ENCODE measurements at places on chromosomes 2 and 18. TPM values are rescaled to one million over a fixed set of nuclear protein-coding genes. Genes with fewer than 3 reads are reported as not detected.

DNA sequence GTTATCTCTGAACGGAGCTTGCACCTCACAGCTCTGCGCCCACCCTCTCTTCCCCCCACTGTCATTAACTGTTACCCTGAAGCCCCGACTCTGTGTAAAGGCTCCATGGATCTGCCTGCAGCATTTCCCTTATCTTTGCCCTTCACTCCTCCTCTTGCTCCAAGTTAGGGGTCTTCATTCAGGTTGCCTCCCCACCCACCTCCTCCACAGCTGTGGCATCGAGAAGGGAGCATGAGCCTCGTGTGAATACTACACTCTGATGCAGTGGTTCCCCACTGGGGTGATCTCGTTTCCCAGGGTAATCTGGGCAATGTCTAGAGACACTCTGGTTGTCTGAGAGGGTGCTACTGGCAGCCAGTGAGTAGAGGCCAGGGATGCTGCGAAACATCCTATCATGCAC is 51.4 kb downstream of the REEP1 start:
- no peaks in the 10 kb centered on the region for H3K4me1 ChIP-seq
- no peak overlapping the region for H3K4me3 ChIP-seq
- DNase-seq, result no peak

- no peaks in the 10 kb centered on the region for H3K36me3 ChIP-seq
- no peak for DNase-seq
- H3K27me3 ChIP-seq, result no peaks in the 10 kb centered on the region
- H3K27ac ChIP-seq, result no peak overlapping the region
- no peaks in the 10 kb centered on the region for H3K4me1 ChIP-seq
Measured at GRCh38 chr2:195500879-195501278, 156.1 kb upstream of the SLC39A10 start.

DNA sequence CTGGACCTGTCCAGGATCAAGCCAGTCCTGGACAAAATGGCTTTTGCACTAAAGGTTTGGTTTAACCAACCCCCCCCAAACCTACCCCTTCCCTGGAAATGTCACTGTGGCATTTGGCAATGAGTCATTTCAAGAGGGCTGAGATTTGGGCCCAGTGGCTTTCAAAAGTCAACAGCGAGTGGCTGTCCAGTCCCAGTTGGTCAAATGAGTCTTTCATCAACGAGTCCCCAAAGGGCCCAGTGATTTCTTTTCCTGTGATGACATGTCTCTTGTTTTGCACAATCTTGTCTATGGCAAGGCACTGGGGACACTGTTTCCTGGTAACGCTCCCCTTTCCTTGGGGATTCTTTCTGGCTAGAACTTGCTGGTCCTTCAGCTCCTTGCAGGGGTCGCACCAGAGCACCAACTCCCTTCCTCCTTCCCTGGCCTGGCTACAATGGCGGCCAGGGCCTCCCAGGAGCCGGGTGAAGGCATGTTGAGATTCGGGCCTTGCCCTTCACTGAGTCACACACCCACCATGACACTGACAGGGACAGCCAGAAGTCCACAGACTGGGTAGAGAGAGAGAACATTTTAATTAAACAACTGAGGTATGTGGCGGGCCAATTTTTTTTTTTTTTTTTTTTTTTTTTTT is 87.2 kb downstream of the SMAD7 start:
- H3K4me3 ChIP-seq, result no peak overlapping the region
- H3K36me3 ChIP-seq, result no peaks in the 10 kb centered on the region
- H3K4me1 ChIP-seq, result peaks cover under 1% of the 10 kb centered on the region
- no peak for DNase-seq
- H3K27me3 ChIP-seq, result no peaks in the 10 kb centered on the region

- no peak overlapping the region for H3K27ac ChIP-seq
- H3K36me3 ChIP-seq, result no peaks in the 10 kb centered on the region
- H3K27me3 ChIP-seq, result no peaks in the 10 kb centered on the region
- DNase-seq, result no peak
- no peaks in the 10 kb centered on the region for H3K4me1 ChIP-seq
Measured at GRCh38 chr18:75350512-75350839, 77.0 kb downstream of the SMIM21 start.

GRCh38 chr2:162574615-162575452 is 230.9 kb downstream of the GCA start:
- H3K27me3 ChIP-seq, result no peaks in the 10 kb centered on the region
- no peak for DNase-seq
- H3K36me3 ChIP-seq, result no peaks in the 10 kb centered on the region
- no peak overlapping the region for H3K4me3 ChIP-seq
- no peaks in the 10 kb centered on the region for H3K4me1 ChIP-seq

- H3K27me3 ChIP-seq, result no peaks in the 10 kb centered on the region
- H3K36me3 ChIP-seq, result no peaks in the 10 kb centered on the region
- H3K4me1 ChIP-seq, result peaks cover 36% of the 10 kb centered on the region
Measured at GRCh38 chr2:60552851-60553494, 481 bp downstream of the BCL11A start.

DNA sequence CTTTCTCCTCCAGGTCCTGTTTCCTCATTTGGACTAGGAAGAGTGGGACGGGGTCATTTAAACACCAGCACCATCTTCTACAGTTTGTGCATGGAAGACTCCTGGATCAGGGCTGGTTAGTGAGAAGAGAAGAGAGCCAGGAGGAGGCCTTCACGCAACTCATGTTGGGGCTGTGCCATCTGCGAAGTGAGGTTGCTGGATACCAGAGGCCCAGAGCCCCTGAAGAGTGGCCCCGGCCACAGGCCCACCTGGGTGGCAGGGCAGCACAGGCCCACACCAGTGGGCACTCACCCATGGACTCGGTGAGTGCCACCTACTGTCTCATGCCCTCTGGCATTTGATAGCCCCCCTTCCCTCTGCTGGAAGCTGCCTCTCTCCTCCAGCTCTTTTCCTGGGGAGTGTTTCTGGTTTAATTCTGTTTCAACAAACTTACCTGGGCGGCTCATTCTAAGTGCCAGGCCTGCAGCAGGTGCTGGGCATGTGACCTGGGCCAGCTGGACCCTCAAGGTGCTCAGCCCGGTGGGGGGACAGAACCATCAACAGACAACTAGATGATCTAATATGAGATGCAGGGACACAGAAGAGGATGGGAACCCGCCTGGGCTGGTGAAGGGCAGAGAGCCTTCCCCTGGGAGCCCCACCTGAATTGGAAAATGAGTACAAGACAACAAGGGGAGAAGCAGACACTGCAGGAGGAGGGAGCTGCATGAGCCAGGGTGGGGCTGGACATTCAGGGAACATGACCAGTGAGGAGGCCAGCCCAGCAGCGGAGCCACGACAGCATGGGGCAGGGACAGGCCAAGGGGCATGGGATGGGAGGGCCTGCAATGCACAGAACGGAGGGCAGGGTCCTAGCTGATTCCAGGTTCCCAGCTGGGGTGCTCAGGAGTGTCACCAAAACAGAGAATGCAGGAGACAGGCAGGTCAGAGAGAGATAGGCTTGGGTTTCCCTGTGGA is 70.6 kb downstream of the MARCO start:
- DNase-seq, result no peak
- H3K27ac ChIP-seq, result no peak overlapping the region
- no peaks in the 10 kb centered on the region for H3K36me3 ChIP-seq
- H3K4me3 ChIP-seq, result no peak overlapping the region

GRCh38 chr2:109659396-109660045 is 45.4 kb downstream of the SOWAHC start:
- H3K27ac ChIP-seq, result no peak overlapping the region
- no peaks in the 10 kb centered on the region for H3K4me1 ChIP-seq
- H3K27me3 ChIP-seq, result peaks cover 5% of the 10 kb centered on the region
- H3K36me3 ChIP-seq, result no peaks in the 10 kb centered on the region
- H3K4me3 ChIP-seq, result no peak overlapping the region

DNA sequence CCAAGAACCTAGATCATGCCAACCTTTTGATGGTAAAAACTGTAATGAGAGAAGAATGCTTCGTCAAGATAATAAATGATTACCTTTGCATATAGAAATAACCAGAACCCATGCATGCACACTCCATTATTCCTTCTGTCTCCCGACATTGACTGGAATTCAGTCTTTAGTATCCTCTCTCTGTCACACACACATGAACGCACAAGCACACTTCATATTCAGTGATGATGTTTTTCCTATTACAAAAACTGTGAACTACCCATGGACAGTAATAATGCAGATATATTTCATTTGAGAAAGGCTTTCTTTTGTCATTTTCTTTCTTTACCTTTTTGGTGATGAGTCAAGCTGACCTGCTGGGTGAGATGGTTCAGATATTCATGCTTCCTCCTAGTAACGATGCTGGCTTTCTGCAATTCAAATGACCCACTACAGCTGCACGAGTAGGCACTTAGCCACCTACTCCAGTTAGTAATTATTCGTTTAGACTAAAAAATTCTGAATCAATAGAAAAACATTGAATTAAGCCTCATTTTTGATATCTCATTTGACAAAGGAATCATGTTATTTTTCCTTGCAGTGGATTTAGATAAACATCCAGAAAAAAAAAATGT is 382.2 kb downstream of the TGIF1 start:
- H3K4me1 ChIP-seq, result no peaks in the 10 kb centered on the region
- no peaks in the 10 kb centered on the region for H3K36me3 ChIP-seq
- no peak overlapping the region for H3K27ac ChIP-seq
- no peak overlapping the region for H3K4me3 ChIP-seq
- H3K27me3 ChIP-seq, result no peaks in the 10 kb centered on the region

DNA sequence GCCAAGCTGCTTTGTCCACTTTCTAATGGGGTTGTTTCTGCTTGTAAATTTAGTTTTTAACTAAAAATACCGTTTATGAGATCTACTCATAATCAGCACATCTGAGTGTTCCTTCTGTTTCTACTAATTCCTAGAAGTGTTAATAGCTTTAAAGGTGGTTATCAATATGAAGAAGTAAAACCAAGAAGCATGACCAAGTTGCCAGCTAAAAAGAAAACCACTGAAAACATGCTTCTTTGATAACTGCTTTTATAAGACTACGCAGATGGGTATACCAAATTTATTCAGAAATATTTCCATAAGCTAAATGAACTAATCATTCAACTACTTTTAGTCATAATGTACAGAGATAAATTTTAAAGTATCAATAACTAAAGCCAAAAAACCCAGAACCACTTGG is 101.8 kb downstream of the C2orf74 start:
- H3K27me3 ChIP-seq, result no peaks in the 10 kb centered on the region
- H3K36me3 ChIP-seq, result peaks cover 55% of the 10 kb centered on the region
- H3K4me1 ChIP-seq, result no peaks in the 10 kb centered on the region
- H3K4me3 ChIP-seq, result no peak overlapping the region

- H3K36me3 ChIP-seq, result no peaks in the 10 kb centered on the region
- no peak for DNase-seq
- no peaks in the 10 kb centered on the region for H3K4me1 ChIP-seq
- H3K4me3 ChIP-seq, result no peak overlapping the region
- H3K27ac ChIP-seq, result no peak overlapping the region
- H3K27me3 ChIP-seq, result no peaks in the 10 kb centered on the region
Measured at GRCh38 chr2:178328037-178328436, 122.9 kb downstream of the PRKRA start.

- H3K4me3 ChIP-seq, result no peak overlapping the region
- no peaks in the 10 kb centered on the region for H3K27me3 ChIP-seq
- H3K36me3 ChIP-seq, result no peaks in the 10 kb centered on the region
- H3K4me1 ChIP-seq, result no peaks in the 10 kb centered on the region
Measured at GRCh38 chr18:79542876-79543750, 136.5 kb upstream of the CTDP1 start.

GRCh38 chr2:133951209-133951608 is 302.7 kb upstream of the MGAT5 start:
- DNase-seq, result no peak
- H3K4me1 ChIP-seq, result no peaks in the 10 kb centered on the region
- no peaks in the 10 kb centered on the region for H3K36me3 ChIP-seq
- no peak overlapping the region for H3K27ac ChIP-seq

DNA sequence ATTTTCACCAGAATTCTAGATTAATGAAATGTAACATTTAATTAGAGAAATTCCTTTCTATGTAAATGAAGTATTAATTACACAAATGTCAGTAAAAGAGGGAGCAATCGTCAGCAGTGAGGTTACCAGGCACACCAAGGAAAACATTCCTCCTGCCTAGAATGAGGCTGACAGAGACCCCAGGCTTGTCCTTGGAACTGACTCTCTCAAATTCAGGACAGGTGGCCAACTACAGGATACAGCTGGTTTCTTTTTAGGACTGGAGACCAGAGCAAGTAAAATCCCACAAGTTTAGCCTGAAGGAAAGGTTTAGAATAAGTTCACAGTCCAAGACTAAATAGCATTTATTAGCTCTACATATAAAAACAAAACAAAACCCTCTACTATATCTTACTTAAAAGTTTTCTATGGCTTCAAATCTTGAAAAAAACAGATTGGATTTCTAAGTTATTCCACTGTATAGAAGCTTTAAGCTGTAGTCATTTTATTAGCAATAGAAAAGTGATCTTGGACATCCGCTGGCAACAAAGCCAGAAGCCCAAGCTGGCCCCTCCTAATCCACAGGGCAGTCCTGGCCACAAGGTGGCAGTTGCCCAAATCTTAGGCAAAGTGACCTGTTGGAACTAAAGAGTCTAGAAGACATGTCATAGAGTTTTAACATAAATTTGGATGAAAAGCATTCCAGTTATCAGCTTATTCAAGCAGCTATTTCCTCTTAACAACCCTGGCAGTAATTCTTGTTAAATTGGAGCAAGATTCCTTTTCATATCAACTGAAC is 81.0 kb downstream of the SP3 start:
- H3K27ac ChIP-seq, result no peak overlapping the region
- no peaks in the 10 kb centered on the region for H3K27me3 ChIP-seq
- no peak overlapping the region for H3K4me3 ChIP-seq
- DNase-seq, result peak; percentile 48

DNA sequence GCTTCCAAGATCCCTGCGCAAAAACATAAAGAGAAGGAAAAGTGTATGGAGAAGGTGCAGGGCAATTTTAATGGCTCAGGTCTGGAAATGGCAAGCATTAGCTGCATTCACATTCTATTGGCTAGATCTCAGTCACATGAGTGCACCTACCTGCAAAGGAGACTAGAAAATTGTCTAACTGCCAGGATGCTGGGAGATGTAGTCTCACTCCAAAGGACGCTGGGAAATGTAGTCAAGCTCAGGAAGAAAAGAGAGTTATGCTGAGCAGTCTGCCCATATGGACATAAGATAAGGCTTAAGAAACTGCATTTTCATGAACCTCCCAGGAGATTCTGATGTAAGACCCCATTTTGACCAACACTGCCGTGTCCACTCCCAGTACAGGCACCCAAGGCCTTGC is 9.5 kb upstream of the KLHL29 start:
- H3K4me1 ChIP-seq, result peaks cover 2% of the 10 kb centered on the region
- H3K27ac ChIP-seq, result no peak overlapping the region
- H3K27me3 ChIP-seq, result peaks cover 2% of the 10 kb centered on the region
- H3K36me3 ChIP-seq, result no peaks in the 10 kb centered on the region
- no peak overlapping the region for H3K4me3 ChIP-seq

DNA sequence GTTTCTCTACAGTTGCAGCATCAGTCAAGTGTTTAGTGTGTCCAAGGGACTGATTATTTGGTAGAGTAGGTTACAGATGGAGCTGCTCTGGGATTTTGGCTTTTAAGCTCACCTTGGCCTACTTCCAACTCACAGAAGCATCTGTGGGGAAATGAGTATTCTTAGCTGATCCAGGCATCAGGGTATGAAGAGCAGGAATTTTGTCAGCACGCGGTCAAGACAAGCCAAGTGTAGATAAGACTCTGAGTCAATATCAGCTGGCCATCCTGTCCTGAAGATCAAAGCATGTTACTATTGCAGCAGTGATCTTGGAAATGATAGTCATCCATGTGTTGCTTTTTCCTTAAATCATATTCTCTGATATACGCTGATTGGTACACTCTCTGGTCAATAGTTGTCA is 24.4 kb downstream of the SERPINB4 start:
- H3K4me3 ChIP-seq, result no peak overlapping the region
- no peaks in the 10 kb centered on the region for H3K4me1 ChIP-seq
- H3K27me3 ChIP-seq, result no peaks in the 10 kb centered on the region
- DNase-seq, result no peak
- no peaks in the 10 kb centered on the region for H3K36me3 ChIP-seq

The GPR17 gene
- not detected for polyA plus RNA-seq

The OTOS gene
- polyA plus RNA-seq, result not detected

The RNMT gene
- polyA plus RNA-seq, result 36.4 TPM

The C2orf72 gene
- not detected for polyA plus RNA-seq

The FRZB gene
- polyA plus RNA-seq, result not detected

The TEX51 gene
- polyA plus RNA-seq, result not detected

The WDCP gene
- 0.64 TPM for polyA plus RNA-seq

The NEU2 gene
- polyA plus RNA-seq, result not detected

The TCF4 gene
- 10.7 TPM for polyA plus RNA-seq
